ENCODE measurements at places on chromosomes 4 and X.

DNA sequence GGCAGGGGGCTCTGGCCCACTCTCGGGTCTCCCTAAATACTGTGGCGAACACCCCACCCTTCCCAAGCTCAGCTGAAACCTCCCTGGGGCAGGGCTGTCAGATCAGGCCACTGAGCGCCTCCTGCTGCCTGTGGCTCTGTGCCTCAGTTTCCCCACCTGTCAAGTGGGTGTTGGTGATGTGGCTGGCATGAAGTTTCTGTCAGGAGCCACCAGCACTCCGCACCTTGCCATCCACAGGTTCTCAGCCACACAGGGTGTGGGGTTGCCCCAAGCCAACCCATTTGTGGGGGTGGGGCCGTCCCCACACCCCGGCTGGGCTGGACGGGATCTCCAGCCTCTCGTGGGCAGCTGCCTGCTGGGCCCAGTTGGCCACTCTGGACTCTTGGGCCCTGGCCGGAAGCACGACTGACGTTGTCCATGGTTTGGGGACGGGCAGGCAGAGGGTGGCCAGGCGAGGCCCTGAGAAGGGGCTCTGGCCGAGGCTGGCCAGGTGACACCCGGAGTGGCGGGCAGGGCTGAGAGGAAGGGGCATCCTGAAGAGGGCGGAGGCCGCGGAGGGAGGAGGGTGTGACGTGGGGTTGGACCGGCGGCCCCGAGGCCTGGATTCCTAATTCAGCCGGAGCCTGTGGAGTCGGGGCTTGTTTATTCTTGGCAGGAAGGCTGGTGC lies 5.5 kb upstream of the FGFR3 start:
- DNase-seq = no peak

GRCh38 chr4:121796283-121796682 lies 4.8 kb upstream of the EXOSC9 start:
- no peak for DNase-seq

DNA sequence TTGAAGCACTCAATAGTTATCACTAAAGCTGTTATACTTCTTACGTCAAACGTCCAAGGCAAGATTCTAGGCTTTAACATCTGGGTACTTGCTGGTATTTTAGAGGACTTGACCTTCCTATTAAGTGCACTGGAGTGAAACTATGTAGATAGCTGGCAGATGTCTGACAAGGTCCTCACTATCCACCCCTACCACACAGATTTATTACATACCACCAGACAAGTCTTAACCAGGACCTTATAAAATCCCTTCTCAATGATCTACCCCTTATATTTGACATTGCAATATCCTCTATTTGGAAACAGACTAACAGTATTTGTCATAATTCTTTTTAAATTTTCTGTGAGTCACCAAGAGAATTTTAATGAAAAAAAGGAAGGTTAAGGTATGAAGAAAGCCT lies 78.8 kb downstream of the PDGFC start:
- no peak for DNase-seq

DNA sequence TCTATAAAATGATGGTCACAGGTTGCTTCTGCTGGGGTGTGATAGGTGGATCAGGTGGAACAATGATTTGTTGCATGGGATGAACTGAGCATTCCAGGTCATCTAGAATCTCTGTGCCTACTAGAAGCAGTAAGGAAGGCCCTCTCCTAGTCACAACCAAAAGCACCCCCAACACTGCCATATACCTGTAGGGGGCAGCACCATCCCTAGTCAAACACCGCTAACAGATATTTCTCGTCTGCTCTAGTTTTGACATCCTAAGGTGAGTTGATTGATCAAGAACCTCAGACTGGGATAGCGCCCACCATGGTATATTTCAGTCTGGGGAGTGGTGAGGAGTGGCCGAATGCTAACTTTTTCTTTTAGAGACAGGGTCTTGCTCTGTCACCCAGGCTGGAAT lies 160.2 kb downstream of the NHS start:
- DNase-seq = no peak

GRCh38 chr4:127997534-127998388 lies 32.6 kb downstream of the ABHD18 start:
- no peak for DNase-seq

Measured in Caco-2 (cell line).